Caudate nucleus (tissue), 63 donors: ENCODE measurements at places on chromosomes 16 and 17.

DNA sequence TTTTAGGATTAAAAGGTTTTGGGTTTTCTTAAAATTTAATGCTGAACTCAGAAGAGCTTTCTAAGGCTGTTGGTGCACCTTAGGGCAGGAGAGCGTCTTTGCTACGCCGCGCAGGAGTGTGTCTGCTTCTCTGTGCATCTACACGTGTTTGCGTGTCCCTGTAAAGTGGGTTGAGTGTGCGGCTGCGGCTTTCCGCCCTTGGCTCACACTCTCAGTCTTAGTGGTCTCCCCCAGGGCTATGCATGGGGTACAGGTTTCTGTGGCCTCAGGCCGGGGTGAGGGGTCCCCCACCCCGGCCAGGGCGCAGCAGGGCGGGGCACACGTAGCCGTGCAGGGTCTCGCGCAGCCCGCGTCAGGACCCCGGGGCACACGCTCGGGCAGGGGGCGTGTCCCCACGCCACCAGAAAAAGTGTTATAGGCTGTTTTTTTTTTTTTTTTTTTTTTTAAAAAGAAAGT lies 727 bp upstream of the TENT4B start:
- no peak for DNase-seq

DNA sequence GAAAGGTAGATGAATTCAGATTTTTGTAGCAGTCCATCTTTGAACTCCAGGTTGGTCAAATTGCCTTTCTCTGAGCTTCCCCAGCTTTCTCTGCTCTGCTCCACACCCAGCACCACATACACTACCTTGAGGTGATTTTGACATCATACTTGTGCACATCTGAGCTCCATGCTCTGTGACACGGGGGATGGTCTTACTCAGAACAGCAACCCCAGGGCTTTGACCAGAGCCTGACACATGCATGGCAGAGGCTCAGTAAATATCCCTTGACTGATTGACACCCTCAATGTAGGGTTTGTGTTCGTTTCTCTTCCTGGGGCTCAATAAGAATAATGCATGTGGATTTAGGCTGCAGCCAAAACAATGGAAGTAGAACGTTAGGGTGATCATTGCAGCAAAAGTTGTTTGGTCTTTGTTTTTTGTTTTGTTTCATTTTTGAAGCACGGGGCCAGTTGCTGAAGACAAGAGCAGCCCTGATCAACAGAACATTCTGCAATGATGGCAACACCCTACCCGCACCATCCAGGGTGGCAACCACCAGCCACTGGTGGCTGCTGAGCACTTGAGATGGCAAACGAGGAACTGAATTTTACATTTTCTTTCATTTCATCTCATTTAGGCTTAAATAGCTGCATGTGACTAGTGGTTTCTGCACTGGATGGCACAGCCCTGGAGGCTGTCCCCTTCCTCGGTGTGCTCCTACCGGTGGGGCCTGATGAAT lies 224.8 kb upstream of the TNRC6C start:
- DNase-seq = no peak

DNA sequence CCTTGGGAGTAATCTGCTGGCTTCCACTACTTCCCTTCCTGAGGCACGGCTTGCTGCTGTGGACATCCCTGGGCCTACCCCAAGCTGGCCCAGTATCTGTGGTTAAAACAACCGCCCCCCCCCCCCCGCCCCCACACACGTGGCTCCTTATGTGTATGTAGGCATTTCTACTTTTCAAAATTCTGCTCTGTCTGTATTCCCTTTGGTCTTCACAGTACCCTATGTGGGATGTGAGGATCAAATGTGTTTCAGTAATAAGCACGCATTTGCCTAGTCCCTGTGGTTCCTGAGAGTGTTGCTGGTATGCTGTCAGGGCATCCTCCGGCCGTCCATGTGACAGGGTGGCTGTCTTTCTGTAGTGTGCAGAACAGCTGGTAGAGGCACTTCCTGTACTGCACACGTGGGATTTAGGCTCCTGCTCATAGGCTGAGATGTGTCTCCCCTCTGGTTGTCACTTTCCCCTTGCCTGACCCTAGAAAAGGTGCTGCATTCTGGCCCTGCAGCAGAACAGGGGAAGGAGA lies 2.2 kb downstream of the NT5M start:
- no peak for DNase-seq

- DNase-seq = no peak
Measured at GRCh38 chr16:15856901-15857698, at the start of gene MYH11. Gene MYH11, minus strand, starts transcription at chr16:15857028. Its CDS starts 18,776 bp downstream, at chr16:15838252.

DNA sequence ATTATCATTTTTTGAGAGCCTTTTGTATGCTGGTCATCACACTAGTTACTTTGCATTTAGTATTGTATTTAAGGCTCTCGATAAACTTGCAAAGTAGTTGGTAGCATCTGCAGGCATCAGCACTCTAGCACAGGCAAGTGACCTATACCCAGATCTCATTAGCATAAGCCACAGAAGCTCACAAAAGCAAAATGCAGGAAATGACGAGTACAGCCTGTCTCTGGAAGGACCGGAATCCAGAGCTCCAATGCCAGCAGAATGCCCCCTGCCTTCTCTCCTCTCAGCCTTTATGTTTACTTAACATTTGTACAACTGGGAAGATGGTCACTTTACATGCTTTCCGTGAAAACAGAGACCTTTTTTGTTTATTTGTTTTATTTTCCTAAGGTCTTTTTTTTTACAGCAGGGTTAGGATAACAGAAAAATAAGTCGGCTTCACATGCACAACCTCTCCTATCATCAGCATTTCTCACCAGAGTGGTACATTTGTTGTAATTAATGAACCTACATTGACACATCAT lies 45.4 kb upstream of the MYOCD start:
- DNase-seq = no peak

DNA sequence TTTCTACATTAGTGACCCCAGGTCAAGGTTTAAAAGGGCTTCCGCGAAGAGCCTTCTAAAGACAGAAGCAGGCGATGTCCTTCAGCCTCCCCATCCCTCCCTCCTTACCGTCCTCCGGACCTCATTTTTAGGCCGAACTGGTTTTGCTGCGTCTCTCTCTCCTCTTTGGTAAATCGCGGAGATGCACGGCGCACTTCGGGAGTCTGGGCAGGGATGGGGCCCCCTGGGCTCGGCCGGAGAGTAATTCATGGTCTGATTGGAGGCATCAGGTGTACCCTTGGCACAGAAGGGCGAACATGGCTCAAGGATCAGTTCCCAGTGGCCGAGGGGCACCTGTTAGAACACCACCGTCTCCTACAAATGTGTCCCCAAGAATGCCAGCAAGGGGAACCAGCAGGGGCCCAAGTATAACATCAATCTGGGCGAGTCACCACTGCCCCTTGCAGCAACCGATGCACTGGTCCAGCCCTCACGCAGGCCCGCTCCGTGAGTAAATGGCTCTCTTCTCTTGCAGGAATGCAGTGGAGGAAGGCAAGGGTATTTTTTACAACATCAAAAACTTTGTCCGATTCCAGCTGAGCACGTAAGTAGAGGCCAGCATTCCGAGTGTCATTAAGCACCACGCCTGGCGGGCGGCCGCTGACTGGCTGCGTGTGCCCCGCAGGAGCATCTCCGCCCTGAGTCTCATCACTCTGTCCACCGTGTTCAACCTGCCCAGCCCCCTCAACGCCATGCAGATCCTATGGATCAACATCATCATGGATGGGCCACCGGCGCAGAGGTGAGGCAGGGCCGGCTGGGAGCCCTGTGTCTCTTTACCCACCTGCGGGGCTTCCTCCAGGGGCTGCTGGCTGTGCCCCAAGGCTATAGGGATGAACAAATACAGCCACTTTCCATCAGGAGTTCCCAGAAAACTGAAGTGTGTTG lies 45.6 kb downstream of the MEAK7 start:
- no peak for DNase-seq

DNA sequence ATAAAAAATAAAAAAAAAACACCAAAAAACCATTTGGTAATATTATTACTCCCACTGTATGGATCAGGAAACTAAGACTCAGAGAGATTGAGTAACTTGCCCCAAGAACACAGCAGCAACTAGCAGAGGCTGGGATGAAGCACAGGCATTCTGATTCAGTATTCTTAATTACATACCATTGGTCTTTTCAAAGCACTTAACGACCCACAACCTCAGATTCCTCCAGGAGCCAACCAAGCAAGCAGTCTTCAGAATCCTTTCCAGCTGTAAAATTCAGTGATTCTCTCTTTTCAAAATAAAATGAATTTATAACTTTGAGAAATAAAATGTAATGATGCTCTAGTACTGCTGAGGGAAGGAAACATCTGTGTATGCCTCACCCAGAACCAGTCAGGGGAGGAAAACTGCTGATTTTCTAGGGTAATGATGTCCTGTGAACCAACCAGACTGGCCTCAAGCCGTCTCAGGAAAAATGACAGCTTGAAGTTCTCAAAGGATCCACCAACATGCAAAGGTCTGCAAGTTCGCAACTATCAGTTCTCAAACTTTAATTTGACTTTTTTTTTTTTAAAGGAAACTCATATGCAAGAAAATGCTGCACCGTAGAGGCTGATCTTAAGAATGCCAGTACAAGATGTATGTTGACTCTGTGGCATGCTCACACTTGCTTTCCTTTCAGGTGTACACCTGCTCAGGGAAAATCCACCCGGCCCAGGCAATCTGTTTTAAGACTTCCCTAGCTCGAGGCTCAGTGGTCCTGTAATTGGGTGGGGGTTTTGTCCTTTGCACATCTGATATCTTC lies 9.0 kb downstream of the CUEDC1 start:
- DNase-seq = no peak

GRCh38 chr17:7466318-7466638 lies 13.2 kb downstream of the ZBTB4 start:
- no peak for DNase-seq

DNA sequence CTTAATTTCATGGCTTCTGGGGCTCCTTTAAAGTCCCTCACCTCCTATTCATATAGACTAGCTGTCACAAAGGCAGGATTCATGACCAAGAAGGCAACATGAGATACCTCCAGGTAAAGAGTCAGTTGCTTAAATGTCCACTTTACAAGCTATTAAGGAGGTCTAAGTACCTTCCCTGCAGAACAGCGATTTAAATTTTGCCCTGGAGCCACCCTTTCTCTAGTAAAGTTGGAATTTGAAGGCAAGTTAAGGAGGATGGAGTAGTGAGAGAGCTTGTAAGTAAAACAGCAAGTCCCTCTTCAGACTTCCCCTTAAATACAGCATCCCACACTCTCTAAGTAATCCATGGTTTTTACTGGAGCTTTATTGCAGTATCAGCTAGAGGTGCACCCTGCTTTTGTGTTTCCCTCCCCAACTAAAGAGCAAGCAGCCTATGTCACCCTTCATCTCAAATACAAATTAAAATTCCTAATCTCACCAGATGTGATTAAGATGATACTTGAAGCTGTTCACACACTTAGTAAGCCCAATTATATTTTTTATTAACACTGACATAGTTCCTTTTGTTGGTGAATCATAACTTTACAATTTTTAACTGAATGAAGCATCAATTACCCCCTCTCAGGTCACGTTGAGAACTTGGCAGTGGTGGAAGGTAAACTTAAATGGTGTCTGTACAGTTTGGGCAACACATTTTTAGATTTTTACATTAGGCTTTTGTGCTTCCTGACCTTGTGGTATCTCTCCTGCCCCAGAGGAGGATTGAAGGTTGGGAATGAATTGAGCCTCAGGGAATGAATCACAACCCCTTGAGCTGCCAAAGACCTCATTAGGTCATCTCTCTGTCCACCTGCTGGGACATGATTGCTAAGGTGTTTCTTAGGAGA lies 108.9 kb downstream of the TANGO6 start:
- no peak for DNase-seq

DNA sequence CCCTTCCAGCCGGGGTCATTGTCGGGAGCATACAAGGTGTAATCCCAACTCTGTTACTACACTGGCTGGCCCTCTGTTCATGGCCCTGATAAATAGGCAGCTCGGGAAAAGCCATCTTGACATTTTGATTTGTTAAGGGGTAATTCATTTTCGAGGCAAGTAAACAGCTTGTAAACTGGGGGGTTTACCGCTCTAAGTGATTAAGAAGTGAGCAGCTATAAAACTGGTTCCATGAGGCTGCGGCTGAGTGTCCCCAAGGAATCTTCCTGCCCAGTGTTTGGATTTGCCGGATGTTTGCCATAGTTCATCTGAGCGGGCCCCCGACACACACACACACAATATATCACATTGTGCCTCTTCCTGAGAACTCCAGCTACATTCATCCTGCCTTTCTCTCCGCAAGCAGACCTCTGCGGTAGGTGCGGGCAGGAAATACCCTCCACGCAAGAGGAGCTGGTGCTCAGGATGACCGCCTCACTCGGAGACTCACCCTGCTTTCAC lies 92.2 kb downstream of the SOCS1 start:
- DNase-seq = no peak

DNA sequence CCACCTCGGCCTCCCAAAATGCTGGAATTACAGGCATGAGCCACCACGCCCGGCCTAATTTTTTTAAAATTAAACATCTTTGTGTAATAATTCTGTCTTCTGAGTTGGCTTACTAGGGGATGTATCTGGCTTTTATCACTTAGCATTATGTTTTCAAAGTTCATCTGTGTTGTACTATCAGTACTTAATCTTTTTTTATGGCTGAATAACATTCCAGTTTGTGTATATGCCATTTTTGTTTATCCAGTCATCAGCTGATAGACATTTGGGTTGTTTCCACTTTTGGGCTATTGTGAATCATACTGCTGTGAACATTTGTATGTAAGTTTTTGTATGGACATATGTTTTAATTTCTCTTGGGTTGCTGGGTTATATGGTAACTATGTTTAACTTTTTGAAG lies 69.0 kb downstream of the CHD9 start:
- DNase-seq = no peak

DNA sequence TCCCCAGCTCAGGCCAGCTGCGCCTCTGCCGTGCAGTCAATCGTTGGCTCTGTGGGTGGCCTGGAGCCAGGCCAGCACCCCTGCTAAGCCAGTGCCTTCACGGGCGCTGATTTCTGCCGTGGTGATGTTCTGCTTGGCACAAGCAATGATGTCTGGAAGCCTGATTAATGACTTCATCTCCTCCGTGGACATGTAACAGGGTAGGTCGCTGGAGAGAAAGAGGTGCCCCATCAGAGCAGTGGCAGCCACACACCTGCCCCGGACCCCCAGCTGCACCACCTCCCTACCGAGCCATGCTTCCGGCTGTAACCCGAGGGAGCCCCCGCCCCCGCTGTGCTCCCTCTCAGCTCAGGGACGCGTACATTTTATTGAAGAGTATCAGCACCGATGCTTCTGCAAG lies 1.9 kb downstream of the ARL16 start:
- no peak for DNase-seq

- DNase-seq = no peak
Measured at GRCh38 chr17:79045842-79046196, 21.9 kb downstream of the C1QTNF1 start.

DNA sequence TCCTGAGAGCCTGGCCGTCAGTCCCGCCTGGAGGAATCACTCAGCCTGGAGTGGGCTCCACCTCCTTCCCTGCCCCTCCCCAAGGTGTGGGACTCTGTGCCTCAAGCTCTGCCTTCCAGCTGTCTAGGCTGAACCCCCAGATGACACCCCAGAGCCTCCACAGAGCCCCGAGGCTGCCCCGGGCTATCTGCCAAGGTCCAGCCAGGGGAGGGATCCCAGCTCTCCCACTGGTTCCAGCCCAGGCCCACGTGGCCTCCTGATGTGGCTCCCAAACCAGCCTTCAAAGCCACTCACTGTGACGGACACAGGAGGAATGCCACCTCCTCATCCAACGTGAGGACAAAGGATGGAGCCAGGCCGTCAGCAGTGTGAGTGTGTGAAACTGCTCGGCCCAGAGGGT lies 45.6 kb upstream of the ENPP7 start:
- no peak for DNase-seq
